ENCODE measurements at places on chromosomes 7 and 10. TPM values are rescaled to one million over a fixed set of nuclear protein-coding genes. Genes with fewer than 3 reads are reported as not detected.
A peak's percentile ranks its signal among the peaks of the same experiment; 100 is the strongest.

DNA sequence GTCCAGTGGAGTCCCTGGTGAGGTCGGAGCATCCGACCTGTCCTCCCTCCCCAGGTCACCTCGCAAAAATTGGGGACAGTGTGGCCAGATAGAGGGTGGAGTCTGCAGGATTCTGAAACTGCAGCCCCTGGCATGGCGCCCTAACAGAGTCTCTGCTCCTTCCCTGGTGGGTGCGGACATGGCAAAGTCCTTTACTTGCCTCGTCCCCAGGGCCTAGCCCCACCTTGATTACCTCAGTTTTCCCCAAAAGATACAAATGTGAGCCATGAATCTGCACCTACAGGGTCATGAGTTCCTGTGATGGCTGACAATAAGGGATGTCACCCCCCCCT lies 47.7 kb downstream of the NPVF start:
- peak overlapping the region; percentile 78 for H3K4me3 ChIP-seq
- H3K27ac ChIP-seq: no peak overlapping the region
- H3K4me1 ChIP-seq: no peaks in the 10 kb centered on the region
- H3K36me3 ChIP-seq: no peaks in the 10 kb centered on the region

GRCh38 chr10:101952191-101952590 lies 103.8 kb downstream of the ARMH3 start:
- H3K4me1 ChIP-seq: no peaks in the 10 kb centered on the region
- no peaks in the 10 kb centered on the region for H3K36me3 ChIP-seq
- H3K27me3 ChIP-seq: no peaks in the 10 kb centered on the region
- H3K4me3 ChIP-seq: no peak overlapping the region
- no peak overlapping the region for H3K27ac ChIP-seq
- DNase-seq: no peak

The TEX47 gene
- total RNA-seq: not detected

GRCh38 chr7:117008886-117009531 lies 55.7 kb downstream of the ST7 start:
- no peaks in the 10 kb centered on the region for H3K27me3 ChIP-seq
- DNase-seq: no peak
- no peaks in the 10 kb centered on the region for H3K36me3 ChIP-seq
- no peak overlapping the region for H3K27ac ChIP-seq

DNA sequence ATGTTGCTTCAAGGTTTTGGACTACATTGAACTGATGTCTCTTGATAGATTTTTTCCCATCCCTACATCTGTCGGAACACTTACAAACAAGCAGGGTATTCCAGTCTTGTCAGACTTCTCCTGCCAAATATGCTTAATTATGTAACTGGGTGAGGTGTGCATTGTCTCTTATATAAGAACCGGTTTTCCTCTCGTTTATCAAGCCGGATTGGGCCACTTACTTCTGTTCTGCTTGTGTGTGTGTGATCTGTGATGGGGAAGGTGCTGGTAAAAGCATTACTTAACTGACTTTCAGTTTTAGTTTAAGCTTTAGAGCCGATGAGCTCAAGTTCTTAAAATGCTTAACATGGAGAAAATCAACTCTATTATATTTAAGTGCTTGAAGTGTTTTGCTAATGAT lies 57.9 kb downstream of the OTUD1 start:
- H3K27me3 ChIP-seq: no peaks in the 10 kb centered on the region
- DNase-seq: no peak
- no peak overlapping the region for H3K27ac ChIP-seq
- H3K36me3 ChIP-seq: no peaks in the 10 kb centered on the region

DNA sequence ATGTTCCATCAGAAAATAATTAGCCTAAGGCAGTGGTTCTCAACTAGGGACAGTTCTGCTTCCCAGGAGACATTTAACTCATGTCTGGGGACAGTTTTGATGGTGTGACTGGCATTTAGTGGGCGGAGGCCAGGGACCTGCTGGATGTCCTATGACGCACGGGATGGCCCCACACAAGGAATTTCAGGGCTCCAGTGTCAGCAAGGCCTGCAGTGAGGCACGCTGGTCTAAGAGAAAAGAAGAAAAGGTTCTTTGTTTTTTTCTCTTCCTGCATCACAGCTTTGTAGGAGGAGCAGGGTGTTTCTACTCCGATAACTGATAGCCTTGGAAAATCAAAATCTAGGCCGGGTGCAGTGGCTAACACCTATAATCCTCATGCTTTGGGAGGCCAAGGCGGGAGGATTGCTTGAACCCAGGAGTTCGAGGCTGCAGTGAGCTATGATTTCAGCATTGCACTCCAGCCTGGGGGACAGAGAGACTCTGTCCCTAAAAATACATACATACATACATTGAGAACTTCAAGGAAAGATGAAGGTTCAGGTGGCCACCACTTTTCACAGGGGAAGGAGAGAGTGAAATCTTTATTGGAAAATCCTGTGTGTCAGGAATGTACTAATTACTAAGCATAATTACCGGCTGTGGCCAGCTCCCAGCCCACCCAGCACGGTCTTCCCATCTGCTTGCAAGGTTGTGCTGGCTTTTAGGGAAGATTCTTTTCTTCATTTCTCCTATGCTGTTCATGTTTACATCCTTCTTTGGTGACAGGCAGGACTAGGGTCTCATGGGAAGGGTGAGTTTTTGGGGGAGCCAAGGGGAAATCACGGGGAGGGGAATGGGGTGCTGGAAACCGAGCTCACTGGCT lies 150.4 kb downstream of the ACTR3B start:
- no peaks in the 10 kb centered on the region for H3K27me3 ChIP-seq
- H3K27ac ChIP-seq: peak overlapping the region; percentile 8
- H3K4me1 ChIP-seq: no peaks in the 10 kb centered on the region
- H3K36me3 ChIP-seq: no peaks in the 10 kb centered on the region
- no peak overlapping the region for H3K4me3 ChIP-seq
- peak; percentile 40 for DNase-seq

- H3K27me3 ChIP-seq: no peaks in the 10 kb centered on the region
- H3K27ac ChIP-seq: no peak overlapping the region
These were observed 386.7 kb downstream of the PHTF2 start for GRCh38 chr7:78185149-78185745.

The SFRP5 gene
- total RNA-seq: 0.31 TPM

DNA sequence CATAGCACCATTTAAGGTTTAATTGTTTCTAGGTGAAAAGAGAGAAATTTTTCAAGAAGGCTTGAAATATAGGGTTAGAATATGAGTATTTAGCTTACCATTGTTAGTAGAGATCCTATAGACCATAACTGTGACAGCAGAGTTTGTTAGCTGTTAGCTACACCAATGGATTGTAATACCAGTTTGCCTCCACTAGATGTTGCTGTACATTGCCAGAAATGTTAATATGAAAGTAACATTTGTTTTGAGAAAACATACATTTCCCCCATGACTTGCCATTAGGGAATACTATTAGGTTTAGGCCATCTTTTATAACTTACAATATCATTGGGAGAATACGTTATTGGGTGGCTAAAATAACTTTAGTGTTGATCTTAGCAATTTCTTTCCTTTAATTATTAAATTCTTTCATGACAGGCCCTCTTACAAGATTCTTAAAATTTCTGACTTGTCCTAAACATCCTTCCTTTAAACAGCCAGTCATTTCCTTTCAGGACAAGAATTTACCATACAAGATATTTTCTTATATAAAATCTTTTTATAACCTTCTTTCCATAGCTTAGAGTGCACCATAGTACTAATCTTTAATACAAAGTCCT lies 39.5 kb downstream of the ZNF117 start:
- no peak overlapping the region for H3K4me3 ChIP-seq
- DNase-seq: no peak
- no peaks in the 10 kb centered on the region for H3K36me3 ChIP-seq
- peaks cover 3% of the 10 kb centered on the region for H3K27me3 ChIP-seq
- H3K4me1 ChIP-seq: no peaks in the 10 kb centered on the region

The ZNF316 gene
- 31.7 TPM for total RNA-seq

GRCh38 chr10:63506554-63506953 lies 14.6 kb upstream of the REEP3 start:
- no peaks in the 10 kb centered on the region for H3K4me1 ChIP-seq
- DNase-seq: no peak
- H3K4me3 ChIP-seq: no peak overlapping the region

GRCh38 chr7:150686030-150686631 lies 625 bp downstream of the GIMAP2 start:
- no peaks in the 10 kb centered on the region for H3K36me3 ChIP-seq
- H3K27ac ChIP-seq: peak overlapping the region; percentile 61
- H3K4me1 ChIP-seq: peaks cover 5% of the 10 kb centered on the region
- no peak for DNase-seq

GRCh38 chr7:44883961-44884620 lies 1.2 kb downstream of the PURB start:
- H3K36me3 ChIP-seq: no peaks in the 10 kb centered on the region
- H3K27ac ChIP-seq: peak overlapping the region; percentile 91
- DNase-seq: no peak
- H3K4me1 ChIP-seq: no peaks in the 10 kb centered on the region
- no peaks in the 10 kb centered on the region for H3K27me3 ChIP-seq

DNA sequence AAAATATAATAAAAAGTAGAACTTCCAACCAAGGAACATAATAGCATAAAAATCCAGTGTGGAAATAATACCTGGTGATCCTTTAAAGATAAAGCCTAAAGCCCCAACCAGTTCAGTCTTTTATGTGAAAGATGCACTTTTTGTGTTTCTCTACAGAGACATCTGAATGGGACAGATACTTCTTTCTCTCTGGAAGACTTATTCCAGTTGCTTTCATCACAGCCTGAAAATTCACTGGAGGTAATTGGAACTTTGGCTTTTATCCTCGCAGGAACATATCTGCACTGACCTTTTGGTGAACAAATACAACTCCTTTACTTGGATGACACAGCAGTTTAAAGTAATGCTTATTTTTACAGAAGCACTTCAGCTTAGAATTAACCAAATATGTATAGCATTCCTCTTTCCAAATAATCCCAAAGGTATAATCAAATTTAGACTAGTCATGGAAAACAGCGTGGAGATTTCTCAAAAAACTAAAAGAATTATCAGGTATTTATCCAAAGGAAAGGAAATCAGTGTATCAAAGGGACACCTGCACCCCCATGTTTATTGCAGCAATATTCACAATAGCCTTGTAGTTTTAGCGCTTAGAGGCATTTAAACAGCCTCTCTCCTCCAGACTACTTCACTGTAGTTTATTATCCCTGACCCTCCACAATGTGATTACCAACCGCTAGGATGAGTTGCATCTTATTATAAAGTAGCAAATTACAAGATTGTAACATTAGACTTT lies 16.8 kb downstream of the HNRNPA2B1 start:
- peaks cover 19% of the 10 kb centered on the region for H3K36me3 ChIP-seq
- H3K4me3 ChIP-seq: no peak overlapping the region
- no peak overlapping the region for H3K27ac ChIP-seq
- no peak for DNase-seq

The MYO3A gene
- 3.1 TPM for total RNA-seq

GRCh38 chr10:5943536-5943935 lies 33.8 kb downstream of the IL15RA start:
- no peaks in the 10 kb centered on the region for H3K27me3 ChIP-seq
- H3K4me1 ChIP-seq: peaks cover 19% of the 10 kb centered on the region
- H3K27ac ChIP-seq: peak overlapping the region; percentile 89
- H3K36me3 ChIP-seq: no peaks in the 10 kb centered on the region

The CALHM1 gene
- total RNA-seq: not detected

The ACTR3C gene
- total RNA-seq: 31.6 TPM

Measured in kidney (tissue), 22 donors.